ENCODE measurements at places on chromosomes 11 and 22.

DNA sequence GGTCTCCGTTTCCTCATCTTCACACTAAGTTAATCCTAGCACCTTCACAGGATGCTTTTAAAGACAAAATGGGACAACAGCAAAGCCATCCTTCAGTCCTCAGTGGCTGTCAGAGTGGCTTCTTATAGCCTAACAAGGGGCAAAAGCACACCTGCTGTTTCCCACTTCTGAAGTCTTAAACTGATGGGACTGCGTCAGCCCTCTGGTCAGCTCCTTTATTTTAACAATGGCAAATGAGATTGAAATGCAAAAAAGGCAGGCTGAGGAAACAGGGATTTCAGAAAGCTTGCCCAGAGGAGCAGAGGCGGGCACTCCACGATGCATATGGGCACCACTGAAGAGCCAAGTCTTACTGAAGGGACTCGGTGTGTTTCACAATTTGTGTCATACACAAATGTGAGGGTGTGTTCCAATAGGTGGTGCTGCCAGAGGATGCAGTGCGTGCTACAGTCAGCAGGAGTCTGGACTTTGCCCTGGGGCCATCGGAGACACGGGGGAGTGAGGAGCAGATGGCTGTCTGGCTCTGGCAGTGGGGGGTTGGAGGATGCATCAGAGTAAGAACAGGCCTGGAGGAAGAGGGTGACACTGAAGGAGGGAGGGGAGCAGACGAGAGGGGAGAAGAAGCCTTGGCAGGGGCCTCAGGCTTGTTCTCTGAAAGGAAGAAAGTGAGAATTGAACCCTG lies 47.3 kb downstream of the TENM4 start:
- DNase-seq = no peak

DNA sequence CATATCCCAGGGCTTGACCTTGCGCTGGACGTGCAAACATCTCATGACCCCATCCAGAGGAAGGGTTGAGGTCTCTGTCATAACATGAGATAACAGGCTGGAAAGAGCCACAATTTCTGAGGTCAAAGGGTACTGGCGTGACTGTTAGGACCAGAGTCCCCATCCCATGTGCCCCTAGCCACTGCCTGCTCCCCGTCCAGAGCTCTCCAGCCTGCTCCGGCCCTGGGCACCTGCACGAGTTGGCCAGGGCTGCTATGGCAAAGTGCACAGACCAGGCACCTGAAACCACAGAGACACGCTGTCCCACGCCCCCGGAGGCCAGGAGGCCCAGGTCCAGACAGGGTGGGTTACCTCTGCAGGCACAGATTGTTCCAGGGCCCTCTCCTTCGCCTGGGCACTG lies 58.9 kb downstream of the SHANK2 start:
- no peak for DNase-seq

DNA sequence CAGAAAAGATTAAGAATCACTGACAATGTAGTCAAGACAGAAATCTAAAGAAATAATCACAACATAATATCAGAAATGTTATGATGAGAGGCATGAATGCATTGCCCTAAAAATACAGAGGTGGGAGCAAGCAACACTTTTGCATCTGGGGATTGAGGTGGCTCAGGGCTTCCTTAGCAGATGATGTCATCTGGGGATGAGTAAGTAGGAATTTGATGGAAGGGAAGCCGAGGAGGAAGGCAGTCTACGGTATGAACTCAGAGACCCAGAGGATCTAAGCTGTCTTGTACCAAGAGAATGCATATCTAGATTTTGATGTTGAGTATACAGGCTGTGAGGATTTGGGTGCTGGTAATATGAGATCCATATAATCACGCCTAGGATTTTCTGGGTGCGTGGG lies 193.0 kb upstream of the SNX19 start:
- DNase-seq = peak; percentile 30

DNA sequence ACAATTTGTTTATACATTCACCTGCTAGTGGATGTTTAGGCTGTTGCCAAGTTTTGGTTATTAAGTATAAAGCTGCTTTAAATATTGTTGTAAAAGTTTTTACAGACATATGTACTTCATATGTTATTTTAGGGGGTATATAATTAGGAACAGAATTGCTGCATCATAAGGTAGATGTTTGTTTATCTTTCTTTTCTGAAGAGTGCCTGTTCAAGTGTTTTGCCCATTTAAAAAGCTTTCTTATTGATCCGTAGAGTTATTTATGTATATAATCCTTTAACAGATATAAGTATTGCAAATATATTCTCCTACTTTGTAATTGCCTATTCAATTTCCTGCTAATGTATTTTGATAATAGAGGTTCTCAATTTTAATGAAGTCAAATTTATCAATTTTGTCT lies 11.3 kb upstream of the CCDC81 start:
- DNase-seq = no peak

- DNase-seq = no peak
Measured at GRCh38 chr11:129723146-129723760, 92.4 kb upstream of the TMEM45B start.

GRCh38 chr11:113549611-113550578 lies 74.7 kb upstream of the DRD2 start:
- DNase-seq = no peak

DNA sequence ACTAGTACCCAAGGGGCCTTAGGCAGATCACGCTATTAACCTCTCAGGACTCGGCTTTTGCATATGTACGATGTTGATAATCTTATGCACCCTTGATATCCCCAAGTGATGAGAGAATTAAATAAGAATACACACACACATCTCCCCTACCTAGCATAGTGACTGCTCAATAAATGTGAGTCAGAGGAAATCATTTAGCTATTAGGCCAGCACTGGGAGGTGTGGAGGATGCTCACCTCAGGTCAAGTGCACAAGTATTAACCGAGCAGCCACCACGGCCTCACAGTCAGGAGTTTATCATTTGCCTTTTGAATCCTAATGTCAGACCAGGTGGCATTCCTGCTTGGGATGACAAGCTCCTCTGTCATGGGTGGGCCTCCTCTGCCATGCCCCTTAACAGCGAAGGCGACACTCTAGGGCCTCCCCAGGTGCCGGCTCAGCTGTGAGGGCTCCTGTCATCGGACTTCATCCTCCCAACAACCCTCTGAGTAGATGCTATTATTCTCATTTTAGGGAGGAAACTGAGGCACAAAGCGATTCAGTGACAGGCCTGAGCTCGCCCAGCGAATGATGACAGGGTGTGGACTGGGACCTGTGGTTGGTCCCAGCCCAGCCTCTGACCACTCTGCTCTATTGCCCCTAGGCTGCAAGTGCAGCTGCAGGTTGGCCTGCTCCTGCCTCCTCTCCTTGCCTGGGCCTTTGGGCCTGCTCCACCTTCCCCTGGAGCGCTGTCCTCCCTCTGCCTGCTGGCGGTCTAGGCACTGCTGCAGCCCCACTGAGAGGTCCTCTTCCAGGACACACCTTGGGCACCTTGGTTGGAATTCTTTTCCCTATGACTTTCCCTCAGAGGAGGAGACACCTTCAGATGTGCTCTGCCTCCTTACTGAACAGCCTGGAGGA lies 5.0 kb upstream of the SOX10 start:
- DNase-seq = no peak

All from SW 1271 (cell line).